ENCODE measurements at places on chromosomes 2 and 18. TPM values are rescaled to one million over a fixed set of nuclear protein-coding genes. Genes with fewer than 3 reads are reported as not detected.

Gene LINC00305
- not detected for polyA plus RNA-seq

Gene BOLL
- polyA plus RNA-seq: 1.1 TPM

Gene SPP2
- not detected for polyA plus RNA-seq

Gene OTOS
- polyA plus RNA-seq: 0.40 TPM

- no peak for DNase-seq
Observed at GRCh38 chr18:77065221-77065981, 67.2 kb downstream of the MBP start.

GRCh38 chr2:15814946-15815345 is 125.4 kb upstream of the MYCN start:
- no peak for DNase-seq

Gene SNTG2
- polyA plus RNA-seq: 21.6 TPM

Gene CEP192
- 15.2 TPM for polyA plus RNA-seq

GRCh38 chr2:55862673-55863390 is 60.8 kb downstream of the EFEMP1 start:
- no peak for DNase-seq

DNA sequence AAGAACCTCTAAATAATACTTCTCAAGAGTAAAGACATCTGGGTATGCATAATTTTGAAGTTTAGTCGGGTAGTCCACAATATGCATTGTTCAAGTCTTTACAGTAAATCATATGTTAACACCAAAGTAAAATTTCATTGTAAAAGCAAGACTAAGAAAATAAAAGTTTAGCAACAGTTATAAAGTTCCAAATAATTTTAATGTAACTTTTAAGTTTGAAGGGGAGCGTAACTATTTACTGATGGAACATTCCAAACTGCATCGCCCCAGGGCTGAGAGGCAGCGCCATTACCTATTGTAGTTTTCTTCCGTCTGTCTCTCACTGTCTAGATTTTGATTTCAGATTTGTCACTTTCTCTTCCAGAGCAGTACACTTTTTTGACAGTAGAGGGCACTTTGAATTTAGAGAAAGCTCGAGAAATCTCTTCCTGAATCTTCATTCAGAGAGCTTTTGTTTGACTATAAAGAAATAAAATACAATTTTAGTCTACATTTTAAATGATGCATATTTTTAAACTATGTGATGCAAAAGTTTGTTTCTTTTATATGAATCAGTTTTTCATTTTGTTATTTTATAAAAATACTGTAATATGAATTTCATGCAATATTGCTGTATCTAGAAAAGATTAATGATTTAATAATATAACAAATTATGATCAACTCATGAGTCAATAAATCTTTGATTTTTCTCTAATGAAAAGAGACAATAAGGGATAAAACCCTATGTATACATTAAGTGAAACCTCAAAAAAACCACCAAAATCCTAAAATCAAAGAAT is 389.8 kb downstream of the FIGN start:
- DNase-seq: peak; percentile 81

Gene ANKRD53
- 0.32 TPM for polyA plus RNA-seq

DNA sequence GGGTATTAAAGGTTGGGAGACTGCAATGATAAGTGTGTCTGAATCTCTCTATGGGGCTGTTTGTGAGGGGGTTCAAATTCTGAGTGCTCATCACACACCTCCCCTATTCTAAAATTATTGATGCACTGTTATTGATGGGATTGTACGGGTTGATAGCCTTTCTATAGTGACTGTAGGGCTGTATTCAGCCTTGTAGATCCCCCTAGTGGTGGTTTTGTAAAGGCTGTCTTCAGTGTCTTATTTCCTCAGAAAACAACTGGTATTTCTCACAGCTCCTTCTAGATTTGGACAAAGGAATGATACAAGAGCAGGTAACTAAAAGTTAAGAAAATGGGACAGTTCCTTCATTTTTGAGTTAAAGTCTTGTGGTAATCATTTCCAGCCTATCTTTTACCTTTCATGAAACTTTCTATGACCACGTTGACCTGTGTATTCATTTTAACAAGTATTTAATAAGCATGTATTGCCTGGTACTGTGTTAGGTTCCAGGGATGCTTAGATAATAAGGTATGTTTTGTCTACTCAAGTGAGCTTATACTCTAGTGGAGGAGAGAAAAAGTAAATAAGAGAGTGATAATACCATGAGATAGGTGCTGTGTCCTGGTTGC is 21.2 kb downstream of the SMAD4 start:
- DNase-seq: peak; percentile 90

Gene FAM210A
- polyA plus RNA-seq: 13.1 TPM

GRCh38 chr18:10661317-10661716 is 135.5 kb downstream of the NAPG start:
- no peak for DNase-seq

Gene REG3G
- polyA plus RNA-seq: not detected

- DNase-seq: no peak
Observed at GRCh38 chr18:63422864-63423304, 608 bp upstream of the VPS4B start.

Gene DTNA
- polyA plus RNA-seq: 9.5 TPM

- DNase-seq: no peak
Observed at GRCh38 chr2:188986839-188987238, 12.7 kb downstream of the COL3A1 start.

DNA sequence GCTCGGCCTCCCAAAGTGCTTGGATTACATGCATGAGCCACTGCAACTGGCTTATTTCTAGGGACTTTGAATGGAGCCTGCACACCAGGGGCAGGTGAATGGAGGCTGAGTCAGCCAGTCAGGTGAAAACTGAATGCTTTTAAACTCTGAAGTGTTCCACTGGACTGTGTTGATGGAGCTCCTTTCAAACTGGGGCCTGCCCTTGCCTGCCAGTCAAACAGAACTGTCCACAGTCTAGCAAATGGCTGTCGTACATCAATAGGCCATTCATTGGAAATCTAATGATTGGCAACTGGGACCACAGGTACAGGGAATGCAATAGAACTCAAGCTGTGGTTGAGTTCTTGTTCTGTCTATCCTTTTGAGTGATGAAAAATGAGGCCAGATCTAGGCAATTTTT is 966 bp upstream of the NOSTRIN start:
- no peak for DNase-seq

DNA sequence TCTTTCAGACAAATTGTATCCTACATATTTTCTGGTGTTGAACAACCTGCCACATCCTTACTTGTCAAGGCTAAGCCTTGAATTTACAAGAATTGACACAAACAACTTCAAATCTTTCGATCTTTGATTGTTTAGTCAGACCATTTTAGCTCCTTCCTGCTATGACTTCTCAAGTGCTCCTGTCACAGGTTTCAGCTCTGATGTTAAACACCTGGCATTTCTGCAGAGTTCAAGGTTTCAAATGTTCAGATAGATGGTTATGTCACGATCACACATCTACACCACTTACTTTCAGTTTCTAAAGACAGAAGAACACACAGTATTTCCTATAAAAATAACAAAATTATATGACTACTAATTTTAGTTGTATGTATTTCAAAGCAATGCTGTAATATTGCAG is 84.0 kb downstream of the RND3 start:
- no peak for DNase-seq

Gene FRZB
- polyA plus RNA-seq: 1.2 TPM

GRCh38 chr2:172307800-172308199 is 119.6 kb upstream of the ITGA6 start:
- DNase-seq: no peak

Gene RNF125
- polyA plus RNA-seq: 10.9 TPM

DNA sequence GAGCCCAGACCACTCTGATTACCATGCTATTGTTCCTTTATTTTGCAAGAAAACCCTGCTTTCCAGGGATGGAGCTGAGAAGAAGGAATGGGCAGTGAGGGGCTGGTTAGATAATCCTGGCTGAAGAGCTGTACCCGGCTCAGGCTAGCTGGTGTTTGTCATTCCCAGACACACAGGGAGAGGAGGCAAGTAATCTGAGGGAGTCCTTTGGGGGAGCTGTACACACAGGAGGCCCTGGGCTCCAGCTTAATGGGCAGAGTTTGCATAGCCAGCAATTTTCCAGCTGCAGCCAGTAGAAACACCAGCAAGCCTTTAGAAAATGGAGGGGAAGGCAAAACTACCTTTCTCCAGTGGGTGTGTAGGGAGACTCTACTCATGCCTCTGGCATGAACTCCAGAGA is 259.3 kb downstream of the SOX11 start:
- DNase-seq: no peak

- DNase-seq: no peak
Observed at GRCh38 chr18:58788971-58789875, 75.5 kb upstream of the ZNF532 start.

DNA sequence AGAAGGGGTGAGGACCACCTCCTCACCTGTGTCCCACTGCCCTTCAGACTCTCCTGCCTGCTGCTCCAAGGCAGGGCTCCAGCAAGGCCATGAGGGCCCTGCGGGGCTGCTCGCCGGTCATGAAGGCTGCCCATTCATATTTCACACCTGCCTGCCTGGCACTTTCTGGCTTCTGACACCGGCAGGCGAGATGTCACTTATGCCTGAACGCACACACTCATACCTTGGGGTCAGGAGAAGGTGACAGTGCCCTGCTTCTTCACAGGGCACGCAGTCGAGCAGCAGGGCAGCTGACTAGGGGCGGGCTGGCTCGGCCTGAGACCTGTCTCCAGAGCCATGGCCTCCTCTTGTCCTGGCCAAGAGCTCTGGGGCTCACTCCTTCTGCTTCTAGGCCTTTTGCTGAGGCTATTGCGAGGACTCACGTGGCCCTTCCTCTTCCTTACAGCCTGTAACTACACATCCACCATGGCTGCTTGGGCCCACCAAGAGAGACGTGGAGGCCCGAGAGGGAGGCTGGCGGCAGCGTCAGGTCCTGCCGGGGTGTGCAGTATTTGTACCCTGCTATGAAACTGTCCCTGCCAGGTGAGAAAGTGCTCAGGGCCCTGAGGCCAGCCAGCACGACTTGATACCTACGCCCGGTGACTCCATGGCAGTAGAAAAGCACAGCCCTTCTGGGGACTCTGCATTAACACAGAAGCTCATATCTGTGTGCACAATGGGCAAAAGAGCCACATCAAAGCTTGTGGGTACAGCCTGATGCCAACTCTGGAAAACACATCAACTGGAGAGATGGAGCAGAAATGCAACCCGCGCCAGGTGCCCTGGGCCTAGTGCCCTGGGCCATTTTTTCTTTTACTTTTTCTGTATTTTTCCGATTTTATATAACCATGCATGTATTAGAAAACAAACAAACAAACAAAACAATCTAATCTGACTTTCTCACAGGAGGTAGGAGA is 30.6 kb downstream of the HS6ST1 start:
- DNase-seq: no peak

GRCh38 chr2:189298038-189298437 is 118.5 kb upstream of the COL5A2 start:
- DNase-seq: no peak

DNA sequence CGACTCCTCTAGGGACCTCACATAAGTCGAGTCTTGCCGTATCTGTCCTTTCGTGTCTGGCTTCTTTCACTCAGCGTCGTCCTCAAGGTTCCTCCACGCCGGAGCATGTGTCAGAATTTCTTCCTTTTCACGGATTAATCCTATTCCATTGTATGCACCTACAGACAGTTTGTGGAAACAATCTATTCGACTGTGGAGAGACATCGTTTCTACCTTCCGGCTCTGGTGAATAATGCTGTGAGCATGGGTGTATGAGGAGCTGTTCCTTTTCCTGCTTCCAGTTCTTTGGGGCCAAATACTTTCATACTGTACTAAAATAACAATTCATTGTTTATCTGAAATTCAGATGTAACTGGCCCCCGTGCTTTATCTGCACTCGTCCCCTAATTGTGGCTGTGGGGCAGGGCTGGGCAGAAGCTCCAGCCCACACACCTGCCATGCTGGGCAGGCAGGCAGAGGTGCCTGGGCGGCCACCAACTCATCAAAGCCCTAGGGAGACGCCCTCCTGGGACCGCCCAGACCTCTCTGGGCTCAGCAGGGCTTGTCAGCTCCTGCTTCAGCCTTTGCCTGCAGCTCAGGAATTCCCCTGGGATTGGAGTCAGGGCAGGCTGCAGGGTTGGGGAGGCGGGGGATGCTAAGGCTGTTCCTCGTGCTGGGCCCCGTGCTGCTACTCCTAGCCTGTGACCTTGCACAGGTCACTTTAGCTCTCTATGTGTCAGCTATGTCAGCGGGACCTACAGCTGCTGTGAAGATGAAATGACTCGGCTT is 14.5 kb downstream of the GPC1 start:
- DNase-seq: no peak

- DNase-seq: no peak
Observed at GRCh38 chr2:133748007-133748700, 179.9 kb upstream of the NCKAP5 start.

DNA sequence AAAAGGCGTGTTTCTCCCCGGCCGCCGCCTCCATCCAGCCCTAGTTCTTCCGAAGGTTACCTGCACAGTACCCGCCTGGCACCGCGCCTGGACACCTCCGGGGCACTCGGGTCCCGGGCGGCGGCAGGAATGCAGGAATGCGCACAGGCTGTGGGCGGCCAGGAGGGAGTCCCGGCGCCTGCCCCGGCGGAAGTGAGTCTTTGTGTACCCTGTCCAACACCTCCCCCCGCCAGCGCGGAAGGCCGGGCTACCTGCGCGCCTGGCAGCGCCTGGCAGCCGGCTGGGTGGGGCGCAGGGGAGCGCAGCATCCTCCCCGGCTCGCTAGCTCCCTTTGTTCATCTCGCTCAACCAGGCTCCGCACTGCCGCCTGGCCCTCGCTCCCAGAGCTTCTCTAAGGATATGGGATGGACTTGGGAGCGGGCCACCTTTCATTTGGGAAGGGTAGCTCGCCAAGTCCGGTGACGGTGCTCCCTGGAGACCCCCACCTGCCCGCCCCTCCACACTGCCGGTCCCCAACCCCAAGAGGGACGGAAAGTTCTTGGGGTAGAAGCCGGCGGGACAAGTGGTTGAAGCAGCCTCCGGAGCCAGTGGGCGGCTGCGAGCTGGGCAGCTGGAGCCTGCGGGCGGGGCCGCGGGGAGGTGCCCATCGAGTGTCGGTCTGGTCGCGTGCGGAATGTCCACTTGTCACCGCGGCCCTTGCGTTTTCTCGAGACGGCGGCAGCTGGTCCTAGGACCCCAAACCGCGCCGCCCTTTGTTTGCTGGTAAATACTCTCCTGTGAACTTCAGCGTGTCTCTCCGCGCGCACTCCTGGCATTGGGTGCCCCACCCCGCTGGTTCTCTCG is 1.2 kb upstream of the ST6GAL2 start:
- DNase-seq: peak; percentile 90

Gene CFC1
- polyA plus RNA-seq: 0.28 TPM

Gene ABCG8
- polyA plus RNA-seq: 0.03 TPM

Gene SIX3
- 0.21 TPM for polyA plus RNA-seq

Gene LAMA3
- 3.3 TPM for polyA plus RNA-seq

All from GM23338 (cell line).